ENCODE measurements at places on chromosomes 5 and 9.

- no peak for DNase-seq
These were observed 53.5 kb upstream of the MAST4 start for GRCh38 chr5:66542711-66543110.

- DNase-seq: no peak
These were observed 164.2 kb downstream of the ACTL7B start for GRCh38 chr9:108691614-108692013.

- DNase-seq: no peak
These were observed 1.4 kb downstream of the ODF2 start for GRCh38 chr9:128457207-128457606.

DNA sequence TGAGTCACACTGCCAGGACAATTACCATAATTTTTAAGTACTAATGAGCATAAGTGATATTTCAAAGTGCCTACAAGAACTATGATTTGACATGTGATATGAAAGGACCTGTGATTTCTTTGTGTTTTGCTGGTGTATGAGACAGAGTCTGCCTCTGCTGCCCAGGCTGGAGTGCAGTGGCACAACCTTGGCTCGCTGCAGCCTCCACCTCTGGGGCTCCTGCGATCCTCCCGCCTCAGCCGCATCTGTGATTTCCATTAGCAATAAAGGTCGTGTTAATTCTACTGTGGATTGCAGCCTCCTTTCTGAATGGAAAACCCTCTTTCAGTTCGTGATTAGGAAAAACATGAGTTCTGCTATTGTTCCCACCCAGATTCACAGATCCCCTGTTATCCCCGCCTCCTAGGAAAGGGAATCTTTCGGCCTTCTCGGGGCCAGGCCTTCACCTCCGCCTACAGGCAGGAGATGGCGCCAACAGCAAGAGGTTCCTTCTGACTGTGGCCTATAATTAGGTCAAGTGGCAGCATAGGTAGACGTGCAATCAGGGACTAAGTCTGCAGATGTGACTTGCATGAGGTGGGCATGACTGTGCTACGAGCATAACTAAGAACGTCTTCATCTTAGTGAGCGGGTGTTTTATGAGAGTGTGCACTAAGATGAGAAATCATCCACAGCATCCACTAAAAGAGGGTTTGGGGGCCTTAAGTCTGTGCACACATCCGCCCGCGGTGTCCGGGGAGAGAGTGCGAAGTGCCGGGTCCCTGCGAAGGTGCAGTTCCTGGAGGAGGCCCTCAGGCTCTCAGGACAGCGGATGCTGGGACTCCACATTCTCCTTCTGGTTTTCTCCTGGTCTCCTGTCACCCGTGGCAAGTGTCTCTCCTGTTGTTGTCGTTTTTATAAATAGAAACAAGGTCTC, 23.1 kb downstream of the TRIM7 start:
- DNase-seq: peak; percentile 70

DNA sequence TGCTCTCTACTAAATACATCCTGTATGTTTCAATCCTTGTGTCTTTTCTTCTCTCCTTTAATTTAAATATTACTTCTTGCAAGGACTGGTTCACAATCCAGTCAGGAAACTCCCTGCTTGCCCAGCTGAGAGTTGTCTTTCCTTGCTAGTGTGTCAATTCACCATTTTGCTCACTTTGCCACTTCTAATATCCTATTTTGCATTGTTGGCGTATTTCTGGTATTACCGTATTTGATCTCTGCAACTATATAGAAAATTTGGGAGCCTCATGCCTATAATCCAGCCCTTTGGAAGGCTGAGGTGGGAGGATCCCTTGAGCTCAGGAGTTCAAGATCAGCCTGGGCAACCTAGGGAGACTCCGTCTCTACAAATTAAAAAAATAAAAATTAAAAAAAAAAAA, 90.5 kb upstream of the TTC23L start:
- DNase-seq: no peak

GRCh38 chr5:72770266-72770665, 46.2 kb upstream of the TNPO1 start:
- DNase-seq: no peak

DNA sequence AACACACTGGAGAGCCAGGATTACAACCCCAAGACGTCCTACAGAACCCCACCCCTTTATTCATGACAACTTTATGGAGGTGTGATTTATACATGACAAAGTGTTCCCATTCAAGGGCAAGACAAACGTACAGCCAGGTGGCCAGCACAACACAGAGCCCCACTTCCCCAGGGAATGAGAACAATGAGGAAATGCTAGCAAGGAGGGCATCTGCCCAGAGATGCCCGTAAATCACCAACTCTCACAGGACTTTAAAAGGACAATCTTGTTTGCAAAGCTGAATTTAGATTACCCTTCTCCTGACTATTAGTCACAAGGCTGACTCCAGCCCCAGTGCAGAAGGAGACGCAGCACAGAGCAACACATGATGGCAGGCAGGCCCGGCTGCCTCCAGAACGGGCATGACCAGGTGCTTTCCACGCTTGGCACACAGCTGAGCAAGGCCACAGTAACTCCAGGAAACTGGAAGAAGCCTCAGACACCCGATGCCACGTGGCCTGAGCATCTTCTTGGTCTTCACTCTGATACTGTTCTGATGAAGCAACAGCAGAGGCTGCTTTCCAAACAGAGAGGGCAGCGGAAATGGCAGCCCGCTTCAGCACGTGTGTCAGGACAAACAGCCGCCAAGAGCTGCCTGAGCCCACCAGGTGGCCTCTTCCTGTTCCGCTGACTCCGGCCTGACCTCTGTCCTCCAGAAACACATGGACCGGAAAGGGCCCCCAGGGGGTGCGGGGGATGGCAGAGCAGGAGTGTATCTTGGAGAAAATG, 51.4 kb downstream of the ROR2 start:
- peak; percentile 64 for DNase-seq

DNA sequence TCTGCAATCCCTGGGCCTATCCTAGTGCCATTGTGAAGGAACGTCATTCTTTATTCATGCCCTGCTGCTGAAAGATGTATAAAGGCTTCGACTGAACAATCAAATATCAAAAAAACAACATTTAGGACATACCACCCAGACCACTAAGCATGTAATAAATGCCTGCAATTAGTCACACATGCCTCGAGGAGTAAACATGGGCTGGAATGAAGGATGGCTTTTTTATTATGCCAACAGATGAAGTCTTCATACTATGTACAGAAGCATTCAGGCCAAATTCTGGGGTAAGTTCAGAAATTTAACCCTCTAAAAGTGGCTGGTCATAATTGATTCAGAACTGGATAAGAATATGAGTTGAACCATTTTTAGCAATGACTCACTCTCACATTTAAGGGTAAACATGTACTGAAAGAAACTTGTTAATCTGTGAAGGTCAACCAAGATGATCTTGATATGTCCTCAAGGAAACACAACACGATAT, 38.1 kb downstream of the FAM240B start:
- peak; percentile 84 for DNase-seq

DNA sequence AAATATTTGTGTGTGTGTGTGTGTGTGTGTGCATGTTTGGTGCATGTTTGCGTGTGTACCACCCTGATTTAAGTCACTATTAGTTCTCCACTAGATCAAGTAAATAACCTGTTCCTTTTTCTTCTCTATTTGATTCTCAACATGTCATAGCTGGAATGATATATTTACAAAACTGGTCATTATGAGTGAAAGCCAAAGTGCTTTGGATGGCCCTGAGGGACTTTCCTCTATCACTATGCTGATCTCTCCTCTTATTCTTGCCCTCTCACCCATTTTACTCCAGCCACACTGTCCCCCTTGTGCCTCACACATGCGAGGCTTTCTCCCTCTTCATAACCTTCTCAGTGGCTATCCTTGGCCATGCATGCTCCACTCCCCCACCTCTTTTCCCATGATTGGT, 144.6 kb upstream of the NMUR2 start:
- no peak for DNase-seq

GRCh38 chr9:31839273-31839672, 545.2 kb upstream of the ACO1 start:
- DNase-seq: peak; percentile 8

- DNase-seq: peak; percentile 39
These were observed 307.3 kb downstream of the PIK3R1 start for GRCh38 chr5:68522863-68523262.

DNA sequence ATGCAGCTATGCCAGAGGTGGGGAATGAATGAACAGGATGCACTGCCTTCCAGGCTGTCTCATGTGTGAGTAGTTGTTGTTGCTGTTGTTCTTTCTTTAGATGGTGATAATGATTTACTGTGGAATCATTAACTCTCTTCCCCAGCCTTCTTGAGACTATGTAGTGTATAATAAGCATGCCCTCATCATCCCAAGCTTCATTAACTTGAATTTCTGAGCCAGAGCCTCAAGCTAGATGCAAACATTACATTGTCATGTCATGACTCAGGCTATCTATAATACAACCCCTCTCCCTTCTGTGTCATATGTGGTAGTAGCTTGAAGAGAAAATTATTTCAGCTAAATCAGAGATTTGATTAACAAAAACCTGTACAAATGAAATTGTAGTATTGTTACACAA, 10.0 kb upstream of the ADAMTSL1 start:
- no peak for DNase-seq

DNA sequence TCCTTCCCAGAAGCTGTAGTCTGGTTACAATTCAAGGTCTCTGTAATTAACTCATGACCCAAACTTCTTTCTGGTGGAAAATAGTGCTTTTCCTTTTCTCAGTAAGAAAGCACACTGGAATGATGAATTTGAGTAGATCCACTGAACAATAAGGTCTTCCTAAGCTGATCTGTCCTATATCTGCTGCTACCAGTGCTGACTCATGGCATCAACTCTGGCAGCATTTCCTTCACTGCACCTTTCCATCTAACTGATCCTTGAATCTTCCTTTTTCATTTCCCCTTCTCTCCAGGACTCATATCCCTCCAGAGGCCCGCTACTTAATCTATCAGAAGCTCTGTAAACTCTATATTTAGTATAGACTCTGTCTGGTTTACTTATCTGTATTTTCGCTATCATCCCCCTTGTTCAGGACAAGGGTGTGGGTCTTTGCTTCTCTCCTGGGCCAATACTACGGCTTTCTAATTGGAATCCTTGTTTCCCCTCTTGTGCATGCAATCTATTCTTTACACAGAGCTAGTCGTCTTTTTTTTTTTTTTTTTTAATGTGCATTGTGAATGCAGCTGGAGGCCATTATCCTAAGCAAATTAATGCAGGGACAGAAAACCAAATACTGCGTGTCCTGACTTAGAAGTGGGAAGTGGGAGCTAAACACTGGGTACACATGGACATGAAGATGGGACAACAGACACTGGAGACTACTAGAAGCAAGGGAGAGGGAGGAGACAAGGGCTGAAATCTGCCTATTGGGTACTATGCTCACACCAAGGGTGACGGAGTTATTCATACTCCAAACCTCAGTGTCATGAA, 192.2 kb upstream of the RPS23 start:
- DNase-seq: no peak

GRCh38 chr5:54852007-54852406, 133.4 kb downstream of the ESM1 start:
- DNase-seq: no peak

GRCh38 chr9:12631866-12632265, 61.3 kb upstream of the TYRP1 start:
- no peak for DNase-seq

DNA sequence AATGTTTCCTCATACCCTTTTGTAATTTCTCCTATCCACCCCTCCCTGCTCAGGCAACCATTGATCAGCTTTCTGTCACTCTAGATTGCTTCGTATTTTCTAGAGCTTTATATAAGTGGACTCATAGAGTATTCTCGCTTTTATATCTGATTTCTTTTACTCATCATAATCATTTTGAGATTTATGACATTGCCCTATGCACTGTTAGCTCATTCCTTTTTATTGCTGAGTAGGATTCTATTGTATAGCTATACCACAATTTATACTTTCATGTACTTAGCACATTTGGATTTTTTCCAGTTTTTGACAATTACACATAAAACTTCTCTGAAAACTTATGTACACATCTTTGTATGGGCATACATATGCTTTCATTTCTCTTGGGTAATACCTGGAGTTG, 68.9 kb downstream of the MEGF10 start:
- DNase-seq: no peak

- no peak for DNase-seq
These were observed 351.1 kb upstream of the IRX2 start for GRCh38 chr5:3102531-3102930.

DNA sequence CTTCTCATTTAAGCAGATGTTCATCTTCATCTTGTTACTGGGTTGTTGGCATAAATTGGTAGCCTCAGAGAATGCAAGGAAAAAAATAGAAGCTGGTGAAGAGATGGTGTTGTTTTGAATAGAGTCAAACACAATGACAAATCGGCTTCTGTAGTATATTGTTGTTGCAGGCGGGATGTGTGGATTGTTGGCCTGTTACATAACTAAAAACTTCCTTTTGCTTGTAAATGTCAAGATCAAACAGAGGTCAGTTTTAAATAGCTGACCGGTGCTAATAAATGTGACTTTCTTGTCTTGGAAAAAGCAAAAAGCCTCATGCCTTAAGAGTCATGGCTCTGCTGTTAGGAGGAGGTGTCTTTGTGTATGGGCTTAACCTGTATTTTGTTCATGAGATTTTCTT, 59.2 kb downstream of the CCDC192 start:
- DNase-seq: no peak

DNA sequence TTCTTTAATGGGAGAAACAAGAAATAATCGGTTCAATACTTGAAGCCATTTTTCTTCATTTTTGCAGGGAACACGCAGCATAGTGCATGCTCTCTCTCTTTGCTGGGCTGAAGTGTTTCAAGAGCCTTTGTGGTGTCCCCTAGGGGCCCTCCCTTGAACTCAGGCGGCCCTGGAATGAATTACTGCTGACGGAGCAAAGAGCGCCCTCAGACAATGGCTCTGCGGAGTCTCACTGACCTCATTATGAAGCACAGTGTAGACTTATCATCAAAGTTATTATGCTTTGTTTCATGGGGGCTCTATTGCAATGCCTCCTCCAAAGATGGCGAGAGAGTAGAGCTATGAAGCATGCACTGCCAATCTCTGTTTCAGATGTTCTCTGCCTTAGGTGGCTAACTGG, 64.8 kb upstream of the ADCY2 start:
- DNase-seq: no peak

GRCh38 chr5:6941631-6942030, 228.4 kb downstream of the TENT4A start:
- no peak for DNase-seq

DNA sequence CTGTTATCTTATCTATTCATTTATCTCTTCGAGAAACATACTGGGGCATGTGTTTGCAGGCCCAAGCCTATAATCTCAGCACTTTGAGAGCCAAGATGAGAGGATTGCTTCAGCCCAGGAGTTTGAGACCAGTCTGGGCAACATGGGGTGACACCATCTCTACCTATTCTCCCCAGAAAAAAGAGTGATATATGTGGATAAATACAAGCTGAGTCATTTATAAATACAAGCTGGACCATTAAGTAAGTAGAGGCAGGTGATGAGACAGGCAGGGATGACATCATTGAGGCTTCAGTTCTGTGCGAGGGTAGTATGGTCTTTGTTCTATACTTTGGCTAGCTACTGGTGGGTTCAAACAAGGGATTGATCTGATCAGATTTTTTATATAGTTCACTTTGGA, 25.6 kb downstream of the PBX3 start:
- no peak for DNase-seq

- DNase-seq: peak; percentile 96
These were observed 37.6 kb upstream of the ORM1 start for GRCh38 chr9:114285166-114285867.
